ENCODE measurements at places on chromosomes 6 and 20.

DNA sequence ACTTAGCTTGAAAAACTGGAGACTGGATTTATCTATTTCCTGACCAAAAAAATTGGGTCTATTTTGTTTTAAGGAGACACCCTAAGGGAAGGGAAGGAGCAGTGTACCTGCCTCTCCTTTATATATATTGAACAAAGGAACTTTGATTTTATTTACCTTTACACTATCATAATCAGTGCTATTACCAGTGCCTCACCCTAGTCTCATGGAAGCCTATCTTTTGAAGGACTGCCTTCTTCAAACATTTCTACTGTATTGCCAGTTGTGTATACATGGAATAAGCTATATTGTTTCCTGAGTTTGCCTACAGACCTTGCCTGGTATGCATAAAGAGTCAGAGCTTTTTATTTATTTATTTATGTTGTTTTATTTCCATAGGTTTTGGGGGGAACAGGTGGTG lies 124.9 kb downstream of the UTRN start:
- H3K4me3 ChIP-seq, result no peak overlapping the region
- no peak overlapping the region for H3K27ac ChIP-seq
- no peaks in the 10 kb centered on the region for H3K27me3 ChIP-seq
- H3K36me3 ChIP-seq, result no peaks in the 10 kb centered on the region

DNA sequence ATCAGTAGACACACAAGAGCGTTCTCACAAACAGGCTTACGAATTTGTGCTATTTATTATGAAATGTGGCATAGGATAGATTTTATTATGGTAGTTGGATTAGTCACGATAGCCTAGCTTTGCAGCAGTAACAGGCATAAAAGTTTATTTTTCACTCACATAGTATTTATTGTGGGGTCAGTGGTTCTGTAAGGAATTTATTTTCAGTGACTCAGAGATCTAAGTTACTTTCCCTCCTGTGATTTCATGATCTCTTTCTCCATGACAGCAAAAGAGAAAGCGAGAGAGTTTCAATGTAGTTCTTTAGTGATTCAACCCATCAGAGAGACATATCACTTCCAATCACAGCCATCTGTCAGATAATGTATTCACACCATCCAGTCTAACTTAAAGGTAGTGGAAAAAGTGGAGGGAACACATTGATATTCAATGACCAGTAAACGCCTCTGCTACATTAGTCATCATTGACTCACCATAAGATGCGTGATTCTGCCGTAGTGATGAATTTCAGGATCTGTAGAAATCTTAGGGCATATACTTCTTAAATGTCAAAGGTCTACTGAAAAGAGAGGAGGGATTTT lies 605.5 kb downstream of the HDGFL1 start:
- no peaks in the 10 kb centered on the region for H3K36me3 ChIP-seq
- H3K4me3 ChIP-seq, result no peak overlapping the region
- no peak overlapping the region for H3K27ac ChIP-seq
- H3K27me3 ChIP-seq, result no peaks in the 10 kb centered on the region
- no peaks in the 10 kb centered on the region for H3K4me1 ChIP-seq

- peak overlapping the region; percentile 37 for H3K27ac ChIP-seq
- H3K27me3 ChIP-seq, result no peaks in the 10 kb centered on the region
- H3K36me3 ChIP-seq, result no peaks in the 10 kb centered on the region
- peaks cover 17% of the 10 kb centered on the region for H3K4me1 ChIP-seq
- no peak overlapping the region for H3K4me3 ChIP-seq
Observed at GRCh38 chr6:134034961-134035822, 17.2 kb downstream of the SLC2A12 start.

GRCh38 chr6:71480577-71480976 lies 192.0 kb downstream of the OGFRL1 start:
- H3K4me3 ChIP-seq, result no peak overlapping the region
- H3K27me3 ChIP-seq, result no peaks in the 10 kb centered on the region
- DNase-seq, result no peak
- H3K36me3 ChIP-seq, result no peaks in the 10 kb centered on the region
- H3K4me1 ChIP-seq, result peaks cover 28% of the 10 kb centered on the region

DNA sequence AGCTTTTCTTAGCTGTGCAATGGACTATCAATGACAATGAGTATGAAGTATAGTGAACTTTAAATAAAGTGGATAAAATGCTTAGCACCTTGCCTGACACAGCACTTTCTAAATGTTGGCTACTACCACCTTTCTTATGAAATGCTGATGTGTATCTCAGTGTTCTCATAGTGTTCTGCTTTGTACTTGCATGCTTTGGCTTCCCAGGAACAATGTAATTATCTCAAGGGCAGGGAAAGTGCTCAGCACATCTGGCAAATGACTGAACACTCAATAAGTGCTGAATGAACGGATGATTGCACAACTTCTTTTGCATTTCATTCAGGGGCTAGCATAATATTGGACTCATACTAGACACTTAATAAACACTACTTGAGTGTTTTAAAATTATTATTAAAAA lies 28.2 kb upstream of the NOX3 start:
- no peak overlapping the region for H3K27ac ChIP-seq
- DNase-seq, result no peak
- no peaks in the 10 kb centered on the region for H3K4me1 ChIP-seq
- no peaks in the 10 kb centered on the region for H3K27me3 ChIP-seq
- no peak overlapping the region for H3K4me3 ChIP-seq
- no peaks in the 10 kb centered on the region for H3K36me3 ChIP-seq

DNA sequence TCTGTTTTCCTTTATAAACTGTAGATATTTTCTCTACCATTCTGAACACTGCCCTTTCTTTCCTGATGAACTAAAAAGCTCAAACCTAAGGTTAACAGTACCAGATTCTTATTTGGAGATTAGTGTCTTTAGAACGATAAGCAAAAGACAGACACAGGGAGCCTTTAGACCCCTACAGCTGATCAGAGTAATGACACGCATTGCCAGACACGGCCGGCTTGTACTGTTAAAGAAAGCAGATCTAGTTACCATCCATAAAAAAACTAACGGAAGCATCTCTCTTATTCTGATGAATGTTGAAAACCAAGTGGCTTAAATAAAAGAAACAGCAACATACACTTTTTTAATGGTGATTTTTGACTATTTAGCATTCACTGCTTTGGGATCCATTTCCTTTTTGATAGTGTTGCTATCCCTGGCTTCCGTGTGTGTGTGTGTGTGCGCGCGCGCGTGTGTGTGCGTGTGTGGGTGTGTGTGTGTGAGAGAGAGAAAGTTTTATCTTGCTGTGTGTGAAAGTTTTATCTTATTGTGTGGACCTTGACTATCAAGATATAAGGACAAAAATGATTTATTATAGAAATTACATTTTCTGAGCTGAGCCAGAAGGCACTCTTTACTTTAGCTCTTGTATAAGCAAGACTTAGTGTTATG lies 95.6 kb upstream of the SLC35B3 start:
- no peak overlapping the region for H3K27ac ChIP-seq
- H3K36me3 ChIP-seq, result no peaks in the 10 kb centered on the region
- no peak overlapping the region for H3K4me3 ChIP-seq
- no peaks in the 10 kb centered on the region for H3K27me3 ChIP-seq
- H3K4me1 ChIP-seq, result no peaks in the 10 kb centered on the region
- no peak for DNase-seq

DNA sequence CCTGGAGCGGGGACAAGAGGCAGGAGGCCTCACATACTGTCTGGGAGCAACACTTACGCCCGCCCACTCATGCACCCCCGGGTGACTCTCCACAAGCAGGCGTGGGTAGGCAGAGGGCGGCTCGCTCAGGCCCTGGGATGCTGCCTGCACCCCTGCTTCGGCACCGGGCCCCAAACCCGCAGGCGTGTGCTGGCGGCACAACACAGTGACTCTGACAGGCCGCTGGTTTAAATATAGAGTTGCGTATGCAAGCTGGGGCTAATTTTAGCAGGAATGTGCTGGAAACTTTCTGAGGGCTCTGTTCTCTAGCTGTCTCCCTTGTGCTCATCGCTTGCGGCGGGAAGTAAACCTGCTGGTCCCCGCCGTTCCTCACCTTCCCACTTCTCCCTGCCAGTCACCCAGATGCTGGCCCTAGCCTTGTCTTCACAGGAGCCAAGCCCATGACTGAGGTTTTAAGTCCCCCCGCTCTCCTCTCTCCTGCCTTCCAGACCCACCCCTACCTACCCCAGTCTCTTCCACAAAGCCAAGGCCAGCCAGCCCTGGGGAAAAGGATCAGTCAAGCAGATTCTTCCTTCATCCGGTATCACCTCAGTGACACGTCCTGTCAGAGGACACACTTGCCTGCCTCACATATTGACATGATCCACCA lies 94.5 kb upstream of the FOXP4 start:
- H3K36me3 ChIP-seq, result no peaks in the 10 kb centered on the region
- H3K27ac ChIP-seq, result peak overlapping the region; percentile 49
- peaks cover 32% of the 10 kb centered on the region for H3K4me1 ChIP-seq

DNA sequence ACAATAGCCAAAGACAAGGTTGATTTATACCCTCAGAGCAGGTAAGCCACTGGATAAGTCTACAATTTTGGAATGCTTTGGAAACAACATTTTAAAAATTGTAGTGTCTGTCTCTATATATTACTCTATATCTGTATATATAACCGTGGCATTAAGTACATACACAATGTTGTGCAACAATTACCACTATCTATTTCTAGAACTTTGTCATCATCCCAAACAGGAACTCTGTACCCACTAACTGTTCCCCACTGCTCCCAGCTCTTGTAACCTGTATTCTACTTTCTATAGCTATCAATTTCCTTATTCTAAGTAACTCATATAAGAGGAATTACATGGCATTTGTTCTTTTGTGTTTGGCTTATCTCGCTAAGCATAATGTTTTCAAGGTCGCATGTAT lies 78.2 kb upstream of the ASCC3 start:
- H3K27me3 ChIP-seq, result no peaks in the 10 kb centered on the region
- no peaks in the 10 kb centered on the region for H3K4me1 ChIP-seq
- H3K27ac ChIP-seq, result no peak overlapping the region
- no peak overlapping the region for H3K4me3 ChIP-seq
- DNase-seq, result no peak

DNA sequence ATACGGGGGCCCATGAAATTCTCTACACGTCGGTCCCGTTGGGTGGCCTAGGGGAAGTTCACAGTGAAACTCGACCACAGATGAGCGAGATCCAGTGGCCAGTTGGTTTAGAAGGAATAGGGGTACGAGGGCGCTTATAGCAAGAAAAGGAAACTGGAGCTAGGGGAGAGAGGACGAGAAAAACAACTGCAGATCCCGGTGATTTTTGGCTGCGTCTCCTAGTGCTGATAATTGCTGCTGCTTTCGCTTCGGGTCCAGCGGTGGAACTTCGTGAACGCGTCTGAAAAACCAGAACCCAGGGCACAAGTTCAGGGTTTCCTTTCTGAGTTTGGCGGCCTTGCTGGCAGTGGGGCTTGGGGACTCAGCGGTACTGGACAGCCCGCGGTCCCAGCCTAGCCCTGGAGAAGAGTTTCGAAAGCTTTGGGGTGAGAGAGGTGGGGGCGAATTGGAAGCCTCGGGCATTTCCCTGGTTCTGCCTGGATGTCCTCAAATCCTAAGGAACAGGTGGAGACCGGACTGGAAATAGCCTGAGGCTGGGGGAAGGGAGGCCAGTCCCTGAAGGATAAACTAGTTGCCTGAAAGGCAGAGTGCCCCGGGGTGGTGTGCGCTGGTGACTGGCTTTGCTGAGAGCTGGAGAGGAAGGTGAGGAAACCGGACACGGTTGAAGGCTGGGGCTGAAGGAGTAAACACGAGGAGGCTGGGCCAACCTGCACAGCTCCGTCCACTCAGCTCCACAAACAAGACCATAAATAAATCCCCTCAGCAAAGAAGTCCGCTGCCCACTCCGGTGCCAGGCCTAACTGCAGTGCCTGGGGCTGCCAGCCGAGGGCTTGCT lies 793 bp downstream of the GMPR start:
- H3K4me1 ChIP-seq, result no peaks in the 10 kb centered on the region
- H3K27me3 ChIP-seq, result no peaks in the 10 kb centered on the region
- peak overlapping the region; percentile 85 for H3K4me3 ChIP-seq
- peak overlapping the region; percentile 87 for H3K27ac ChIP-seq

DNA sequence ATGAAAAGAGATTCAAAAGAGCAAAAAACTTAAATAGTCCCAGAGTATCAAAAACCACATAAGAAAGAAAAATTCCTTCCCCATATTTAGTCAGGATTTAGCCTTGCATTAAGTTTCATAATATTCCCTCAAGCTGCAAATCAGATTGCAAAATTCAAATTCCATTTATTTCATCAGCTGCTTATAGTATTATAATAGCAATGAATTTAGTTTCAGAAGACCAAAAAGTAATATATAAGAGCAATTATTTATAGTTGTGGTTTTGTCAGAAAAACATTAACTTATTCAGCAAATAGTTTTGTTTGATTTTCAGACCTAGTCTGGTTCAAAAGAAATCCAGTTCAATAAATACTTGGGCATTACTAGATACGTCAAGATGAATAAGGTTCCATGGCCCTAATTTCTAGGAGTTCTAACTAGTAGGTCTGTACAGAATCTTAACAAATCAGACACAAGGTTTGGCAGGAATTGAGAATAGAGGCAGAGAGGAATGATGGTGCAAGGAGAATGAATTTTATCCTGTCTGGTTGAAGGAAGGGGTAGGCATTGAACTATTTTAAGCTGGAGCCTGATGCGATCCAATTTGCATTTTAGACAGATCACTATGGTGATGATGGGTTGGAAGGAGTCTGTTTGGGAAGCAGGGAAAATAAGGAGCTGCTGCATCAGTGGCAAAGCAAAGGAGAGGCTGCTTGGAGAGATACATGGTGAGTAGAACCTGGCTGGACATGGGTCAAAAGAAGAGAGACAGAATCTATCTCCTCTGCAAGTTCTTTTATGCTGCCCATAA lies 163.9 kb upstream of the STXBP5 start:
- H3K36me3 ChIP-seq, result no peaks in the 10 kb centered on the region
- H3K27me3 ChIP-seq, result no peaks in the 10 kb centered on the region
- H3K27ac ChIP-seq, result no peak overlapping the region
- no peak for DNase-seq
- H3K4me3 ChIP-seq, result no peak overlapping the region
- H3K4me1 ChIP-seq, result no peaks in the 10 kb centered on the region

- H3K36me3 ChIP-seq, result no peaks in the 10 kb centered on the region
- peak within 1 kb of the TSS; percentile 75 for H3K4me3 ChIP-seq
- DNase-seq, result no peak
- no peaks in the 10 kb centered on the region for H3K27me3 ChIP-seq
Observed at GRCh38 chr6:151493804-151494234, at the start of gene CCDC170. Gene CCDC170, plus strand, starts transcription at chr6:151494017. Its CDS starts 112 bp downstream, at chr6:151494129.

DNA sequence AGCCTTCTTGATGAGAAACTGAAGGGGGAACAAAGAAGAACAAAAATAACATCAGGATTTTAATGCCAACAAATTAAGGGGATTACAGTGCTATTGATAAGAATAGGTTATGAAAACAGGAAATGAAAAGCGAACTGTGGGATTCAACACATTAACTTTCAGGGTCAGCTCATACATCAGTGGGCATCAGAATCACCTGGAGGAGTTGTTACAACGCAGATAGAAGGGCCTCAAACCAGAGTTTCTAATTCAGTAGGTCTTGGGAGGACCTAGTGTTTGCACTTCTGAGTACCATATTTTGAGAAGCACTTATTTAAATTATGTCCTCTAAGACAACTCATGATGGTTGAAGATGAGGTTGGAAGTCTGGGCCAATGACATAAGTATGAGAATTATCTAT lies 5.6 kb upstream of the TMEM244 start:
- H3K4me1 ChIP-seq, result no peaks in the 10 kb centered on the region
- no peak for DNase-seq
- no peaks in the 10 kb centered on the region for H3K27me3 ChIP-seq

- H3K4me1 ChIP-seq, result no peaks in the 10 kb centered on the region
- H3K36me3 ChIP-seq, result no peaks in the 10 kb centered on the region
- no peak overlapping the region for H3K27ac ChIP-seq
Observed at GRCh38 chr6:93453956-93454355, 34.6 kb upstream of the EPHA7 start.

- H3K27ac ChIP-seq, result no peak overlapping the region
- DNase-seq, result no peak
- no peaks in the 10 kb centered on the region for H3K4me1 ChIP-seq
- H3K4me3 ChIP-seq, result no peak overlapping the region
- H3K36me3 ChIP-seq, result no peaks in the 10 kb centered on the region
- H3K27me3 ChIP-seq, result no peaks in the 10 kb centered on the region
Observed at GRCh38 chr6:137282254-137282653, 63.1 kb upstream of the IFNGR1 start.
